Stimulated activated CD8-positive, alpha-beta memory T cell treated with anti-CD3 and anti-CD28 coated beads, Interleukin-7, amount 100 ng/mL, for 1 hour (primary cell): ENCODE measurements at places on chromosomes 16 and 17.

- DNase-seq, result no peak
Measured at GRCh38 chr16:75702242-75702641, 981 bp upstream of the DUXB start.

GRCh38 chr16:57666353-57667047 lies 1.6 kb upstream of the ADGRG3 start:
- DNase-seq, result no peak

- DNase-seq, result no peak
Measured at GRCh38 chr17:9468532-9468931, 107.1 kb downstream of the STX8 start.

- peak; percentile 48 for DNase-seq
Measured at GRCh38 chr17:67245073-67245693, at the start of gene HELZ. Gene HELZ (minus strand): TSS chr17:67245196. CDS start chr17:67218804, 26,392 bp downstream.

DNA sequence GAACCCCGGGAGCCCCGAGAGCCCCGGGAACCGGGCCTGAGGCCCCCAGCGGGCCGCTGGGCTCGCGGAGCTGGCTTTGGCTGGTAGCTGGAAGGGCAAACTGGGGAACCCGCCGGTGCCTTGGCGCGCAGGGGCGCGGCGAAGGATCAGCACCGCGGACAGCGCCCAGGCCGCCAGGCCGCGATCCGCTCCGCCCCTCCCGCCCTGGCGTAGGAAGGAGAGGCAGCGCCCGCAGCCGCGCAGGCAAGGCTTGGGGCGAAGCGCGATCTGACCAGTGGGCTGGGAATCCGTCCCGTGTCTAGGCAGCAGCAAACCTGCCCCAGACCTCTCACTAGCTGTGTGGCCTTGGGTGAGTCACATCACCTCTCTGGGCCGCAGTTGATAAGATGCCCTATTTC lies 331 bp upstream of the CCDC92B start:
- DNase-seq, result peak; percentile 48

- no peak for DNase-seq
Measured at GRCh38 chr17:81335773-81336157, 40.7 kb upstream of the SLC38A10 start.

DNA sequence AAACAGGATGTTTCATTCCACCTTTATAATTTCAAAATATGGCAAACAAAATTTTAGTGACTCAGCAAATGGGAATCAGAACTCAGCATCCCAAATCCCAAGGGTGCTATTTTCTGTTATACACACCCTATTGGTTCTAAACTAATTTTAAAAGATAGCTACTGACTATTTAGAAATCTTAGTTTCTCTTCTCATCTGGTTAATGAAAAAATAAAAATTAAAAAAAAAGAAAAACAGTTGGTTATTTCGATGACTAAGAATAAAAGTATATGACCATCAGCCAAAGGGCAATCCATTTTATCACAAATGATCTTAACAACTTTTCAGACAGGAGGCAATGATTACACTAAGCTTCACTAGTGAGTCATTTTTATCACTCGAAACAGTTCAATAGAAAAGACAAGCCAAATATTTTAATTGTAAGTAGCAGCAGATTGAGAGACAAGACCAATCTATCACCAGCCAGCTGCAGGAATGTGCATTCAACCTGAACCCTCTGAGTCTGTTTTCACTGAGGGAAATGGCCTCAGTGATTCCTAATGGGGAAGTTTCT lies 15.2 kb downstream of the PHLPP2 start:
- no peak for DNase-seq

DNA sequence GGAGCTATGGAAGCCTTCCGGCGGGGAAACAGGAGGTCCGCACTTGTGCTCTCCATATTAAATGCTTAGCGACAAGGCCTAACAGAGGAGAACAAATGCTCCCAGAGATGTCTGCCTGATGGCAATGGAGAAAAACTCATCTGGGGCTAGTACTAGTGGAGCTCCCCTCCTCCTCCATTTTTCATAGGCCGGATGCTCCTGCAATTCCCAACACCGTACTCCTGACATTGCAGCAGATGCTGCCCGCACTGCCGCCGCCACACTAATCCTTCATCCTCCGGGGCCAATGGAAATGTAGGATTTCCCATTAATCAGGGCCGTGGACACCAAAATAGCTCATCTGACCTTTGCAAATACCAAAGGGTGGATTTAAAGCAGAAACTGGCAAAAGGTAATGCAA lies 27.5 kb downstream of the TOM1L2 start:
- no peak for DNase-seq

GRCh38 chr16:11032922-11033291 lies 88.5 kb downstream of the CLEC16A start:
- DNase-seq, result no peak

DNA sequence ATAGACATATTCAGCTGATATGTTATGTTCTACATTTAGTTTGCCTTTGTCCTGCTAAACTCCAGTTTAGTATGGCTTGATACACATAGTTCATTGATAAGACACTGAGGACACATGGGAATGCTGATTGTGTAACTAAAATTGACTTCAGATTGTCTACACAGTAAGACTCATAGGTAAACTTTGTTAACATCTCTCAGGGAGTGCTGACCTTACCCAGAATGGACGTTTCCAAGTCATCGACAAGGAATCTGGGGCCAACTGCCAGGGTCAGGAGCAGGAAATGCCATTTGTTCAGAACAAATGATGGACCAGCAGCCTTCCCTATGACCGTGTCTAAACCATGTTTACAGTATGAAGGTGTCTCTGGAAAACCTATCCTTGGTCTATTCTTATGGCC lies 58.7 kb downstream of the DYNLRB2 start:
- DNase-seq, result no peak

DNA sequence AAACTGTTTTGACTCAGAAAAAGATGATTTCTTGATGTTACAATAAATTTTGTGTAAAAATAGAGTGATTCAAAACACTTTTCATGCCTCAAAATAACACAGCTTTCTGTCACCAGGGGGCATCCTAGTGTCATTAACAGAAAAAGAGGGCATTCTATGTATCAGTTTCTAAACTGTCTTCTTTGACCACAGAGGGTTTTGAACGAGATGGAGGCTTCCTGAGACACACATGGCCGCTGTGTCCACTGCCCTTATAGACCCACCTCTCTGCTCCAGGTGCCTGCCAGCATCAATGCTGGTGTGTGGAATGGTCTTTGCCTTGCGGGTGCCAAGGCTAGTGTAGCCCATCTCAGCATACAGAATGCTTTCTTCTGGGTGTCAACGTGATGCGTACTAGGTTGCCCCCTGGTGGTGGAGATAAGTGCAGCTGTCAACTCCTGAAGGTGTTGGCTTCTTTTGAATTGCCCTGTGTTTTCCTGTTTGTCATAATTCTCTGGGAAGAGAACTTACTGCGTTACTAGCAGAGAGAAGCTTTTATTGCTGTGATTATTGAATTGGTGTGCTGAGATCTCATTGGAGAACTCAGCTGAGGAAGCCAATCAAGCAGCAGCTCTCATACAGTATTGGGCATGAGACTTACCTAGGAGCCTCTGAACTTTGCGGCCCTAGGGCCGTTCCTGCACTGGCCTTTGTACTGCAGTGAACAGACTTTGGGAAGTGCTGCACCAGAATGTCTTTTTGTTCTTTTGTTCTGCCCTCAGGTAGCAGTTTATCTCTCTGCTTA lies 38.6 kb downstream of the USP10 start:
- DNase-seq, result peak; percentile 51

- DNase-seq, result peak; percentile 27
Measured at GRCh38 chr17:81253358-81254131, 14.4 kb downstream of the NDUFAF8 start.

GRCh38 chr16:47375423-47375822 lies 85.4 kb downstream of the ITFG1 start:
- DNase-seq, result no peak

- peak; percentile 98 for DNase-seq
Measured at GRCh38 chr17:76501018-76501826, at the start of gene RHBDF2. Gene RHBDF2 (minus strand): TSS chr17:76501423. CDS start chr17:76481524, 19,899 bp downstream.

GRCh38 chr17:61382796-61383688 lies 16.6 kb upstream of the TBX2 start:
- DNase-seq, result no peak

GRCh38 chr17:42541041-42541833 lies 5.2 kb downstream of the NAGLU start:
- no peak for DNase-seq

GRCh38 chr17:19242323-19242722 lies 5.2 kb downstream of the EPN2 start:
- DNase-seq, result no peak

DNA sequence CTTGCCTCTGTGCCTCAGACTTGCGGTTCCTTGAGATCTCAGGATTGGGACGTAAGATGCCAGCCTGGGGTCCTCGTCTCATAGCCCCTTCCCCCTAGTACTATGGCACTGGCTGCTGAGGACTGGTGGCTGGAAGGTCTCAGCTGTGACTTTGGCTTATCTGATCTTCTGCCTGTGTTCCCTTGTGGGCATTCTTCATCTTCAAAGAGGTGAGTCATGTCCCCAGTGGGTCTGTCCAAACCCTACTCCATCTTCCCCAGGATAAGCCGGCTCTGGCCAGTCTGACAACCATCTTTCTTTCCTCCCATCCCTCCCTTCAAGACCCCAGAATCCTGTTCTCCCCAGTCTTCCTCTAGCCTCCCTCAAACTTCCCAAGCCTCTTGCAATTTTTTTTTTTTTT lies 3.6 kb downstream of the CD19 start:
- no peak for DNase-seq

- no peak for DNase-seq
Measured at GRCh38 chr16:56910112-56910511, 21.8 kb upstream of the HERPUD1 start.

DNA sequence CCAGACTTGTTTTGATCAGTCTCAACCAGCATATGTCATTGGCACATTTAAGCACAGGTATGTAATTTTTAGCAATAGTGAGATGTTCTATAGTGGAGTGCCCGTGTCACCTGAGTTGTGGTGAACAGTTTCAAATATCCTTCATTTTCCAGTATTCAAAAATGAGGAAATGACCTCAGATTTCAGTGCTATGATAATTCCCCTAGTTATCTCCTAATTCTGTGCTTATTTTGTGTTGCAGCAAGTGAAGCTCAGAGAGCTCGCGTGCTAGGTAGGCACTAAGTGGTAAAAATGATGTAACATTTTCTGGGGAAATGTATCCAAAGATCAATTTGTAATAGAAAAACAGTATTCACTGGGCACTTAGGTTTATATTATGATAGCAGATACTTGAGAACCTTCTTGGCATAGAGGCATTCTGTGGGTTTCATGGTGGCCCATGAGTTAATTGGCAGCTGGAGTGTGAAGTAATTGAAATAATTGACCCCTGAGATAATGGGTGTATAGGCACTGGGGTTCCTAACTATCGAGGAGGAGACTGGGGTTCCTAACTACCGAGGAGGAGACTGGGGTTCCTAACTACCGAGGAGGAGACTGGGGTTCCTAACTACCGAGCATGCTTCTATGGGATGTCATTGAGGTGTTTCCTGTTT lies 159.1 kb downstream of the PRKCA start:
- DNase-seq, result no peak

GRCh38 chr17:36812762-36813161 lies 124.5 kb upstream of the LHX1 start:
- DNase-seq, result no peak

DNA sequence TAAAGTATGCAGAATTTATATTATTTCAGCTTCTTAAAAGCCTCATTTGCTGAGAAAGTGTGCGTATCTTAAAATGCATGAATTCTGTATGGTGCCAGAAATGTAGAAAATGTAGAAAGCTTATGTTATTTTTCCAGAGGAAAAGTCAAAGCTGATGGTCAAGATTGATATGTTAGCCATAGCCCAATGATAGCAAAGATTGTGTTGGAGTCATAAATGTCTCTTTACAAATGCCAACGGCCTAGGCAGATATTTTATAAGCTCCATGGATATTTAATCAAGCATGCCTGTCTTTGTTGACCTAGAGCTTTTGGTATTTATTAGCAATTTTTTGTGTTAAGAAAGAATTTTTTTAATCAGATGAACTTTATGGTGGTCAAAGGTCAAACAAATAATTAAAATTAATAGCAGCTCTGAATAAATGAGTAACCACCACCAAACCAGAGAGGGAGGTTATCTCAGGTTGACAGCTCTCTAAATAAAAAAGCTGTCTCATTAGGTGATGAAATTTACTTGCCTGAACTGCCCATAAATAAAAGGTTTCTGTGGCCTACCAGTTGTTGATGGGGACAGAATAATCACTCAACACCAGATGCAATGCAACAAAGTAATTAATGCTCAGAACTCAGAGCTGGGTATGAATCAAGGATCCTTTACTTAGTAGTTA lies 28.5 kb downstream of the CLEC3A start:
- DNase-seq, result no peak

GRCh38 chr16:80717611-80718010 lies 86.8 kb downstream of the CDYL2 start:
- DNase-seq, result no peak

DNA sequence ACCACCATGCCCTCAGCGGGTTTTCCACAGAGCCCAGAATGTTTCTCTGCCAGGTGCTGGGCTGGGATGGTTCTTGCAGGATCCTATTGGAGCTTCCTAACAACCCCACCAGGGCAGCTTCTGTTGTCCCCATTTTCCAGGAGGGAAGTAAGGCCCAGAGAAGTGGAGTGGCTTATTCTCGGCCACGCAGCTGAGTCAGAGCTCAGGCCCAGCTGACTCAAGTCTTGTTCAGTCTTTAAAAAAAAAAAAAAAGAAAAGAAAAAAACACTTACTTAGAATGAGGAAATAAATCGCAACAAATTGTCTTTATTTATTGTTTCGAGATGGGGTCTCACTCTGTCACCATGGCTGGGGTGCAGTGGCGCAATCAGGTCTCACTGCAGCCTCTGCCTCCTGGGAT lies 413.0 kb downstream of the CPPED1 start:
- DNase-seq, result no peak

- DNase-seq, result no peak
Measured at GRCh38 chr16:2973093-2973492, 3.9 kb downstream of the PAQR4 start.

DNA sequence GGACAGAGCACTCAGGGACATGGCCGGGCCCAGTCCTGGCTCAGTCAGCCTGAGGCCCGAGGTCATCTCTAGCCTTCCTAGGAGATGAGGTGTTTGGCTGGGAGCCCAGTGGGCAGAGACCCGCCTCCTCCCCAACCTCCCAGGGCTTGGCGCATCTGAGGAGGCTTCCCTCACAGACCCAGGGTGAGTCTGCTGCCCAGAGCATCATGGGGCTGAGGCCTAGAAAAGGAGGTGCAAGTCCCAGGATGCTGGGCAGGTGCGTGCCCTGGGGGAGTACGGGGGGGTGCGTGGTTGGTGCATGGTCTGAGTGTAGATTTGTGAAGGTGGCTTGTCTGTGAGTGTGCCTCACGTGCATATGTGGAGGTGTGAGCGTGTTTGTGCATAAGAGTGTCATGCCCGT lies 4.7 kb downstream of the PDE6G start:
- no peak for DNase-seq

DNA sequence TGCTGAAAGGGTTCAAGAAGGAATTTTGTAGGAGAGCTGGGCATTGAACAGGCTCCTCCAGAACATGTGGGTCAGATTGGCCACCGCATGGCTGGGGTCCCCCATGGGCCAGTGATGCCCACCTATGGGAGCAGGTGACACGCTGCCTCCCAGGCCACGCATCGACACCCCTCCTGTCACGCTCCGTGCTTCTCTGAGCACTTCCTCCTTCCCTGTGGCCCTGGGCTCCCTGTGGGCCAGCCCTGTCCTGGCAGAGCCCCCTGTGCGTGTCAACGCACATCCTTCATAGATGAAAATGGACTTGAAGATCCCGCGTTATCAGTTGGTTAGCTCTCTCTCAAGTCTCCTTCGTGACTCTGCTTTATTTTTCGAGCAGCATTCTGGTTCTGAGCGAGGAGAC lies 160.3 kb downstream of the RPTOR start:
- no peak for DNase-seq
